ENCODE measurements at places on chromosomes 11 and 22.

DNA sequence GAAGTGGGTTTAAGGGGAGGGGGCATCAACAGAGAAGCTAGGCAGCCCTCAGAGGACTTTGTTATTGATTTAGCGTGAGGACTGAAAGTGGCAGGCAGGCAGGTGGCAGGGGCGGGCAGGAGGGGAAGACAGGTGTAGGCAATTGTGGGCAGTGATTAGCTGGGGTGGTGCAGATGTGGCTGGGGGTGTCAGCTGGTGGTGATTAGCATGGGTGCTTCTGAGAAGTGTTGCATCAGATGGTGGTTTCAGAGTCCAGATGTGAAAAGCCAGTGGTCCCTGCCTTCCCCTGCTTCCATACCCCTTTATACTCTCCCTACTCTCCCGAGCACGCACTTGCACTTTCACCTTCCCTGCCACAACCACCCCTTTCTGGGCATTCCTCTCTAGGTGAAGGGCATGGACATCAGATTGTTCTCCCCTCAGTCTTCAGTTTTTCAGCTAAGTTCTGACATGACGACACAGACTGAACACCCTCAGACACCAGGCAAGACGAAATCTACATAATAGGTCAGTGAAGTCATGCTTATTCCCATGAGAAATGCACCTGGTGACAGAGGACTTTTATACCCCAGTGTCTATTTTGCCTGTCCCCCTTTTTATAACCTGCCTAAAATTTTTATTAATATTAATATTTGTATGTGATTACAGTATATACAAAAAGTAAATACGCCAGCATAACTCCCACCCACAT is 435.7 kb upstream of the CADM1 start:
- no peak for DNase-seq

GRCh38 chr11:110935018-110935640 is 222.9 kb upstream of the ARHGAP20 start:
- DNase-seq, result no peak

GRCh38 chr11:33476945-33477606 is 219.9 kb downstream of the HIPK3 start:
- no peak for DNase-seq

DNA sequence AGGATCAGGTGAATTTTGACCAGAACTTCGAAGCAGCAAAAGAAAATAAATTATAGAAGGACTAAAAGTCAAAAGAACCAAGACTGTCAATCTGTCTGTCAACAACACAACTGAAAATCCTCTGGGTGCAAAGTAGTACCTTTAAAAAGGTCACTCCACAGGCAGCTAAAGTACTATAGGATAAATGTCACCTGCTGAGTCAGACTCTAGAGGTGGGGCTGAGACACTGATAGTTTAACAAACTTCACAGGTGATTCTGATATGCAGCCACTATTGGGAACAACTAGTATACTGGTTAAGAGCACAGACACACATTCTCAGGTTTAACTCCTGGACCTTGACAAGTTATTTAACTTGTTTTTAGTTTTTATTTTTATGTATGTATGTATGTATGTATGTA is 107.3 kb downstream of the FCHSD2 start:
- no peak for DNase-seq

DNA sequence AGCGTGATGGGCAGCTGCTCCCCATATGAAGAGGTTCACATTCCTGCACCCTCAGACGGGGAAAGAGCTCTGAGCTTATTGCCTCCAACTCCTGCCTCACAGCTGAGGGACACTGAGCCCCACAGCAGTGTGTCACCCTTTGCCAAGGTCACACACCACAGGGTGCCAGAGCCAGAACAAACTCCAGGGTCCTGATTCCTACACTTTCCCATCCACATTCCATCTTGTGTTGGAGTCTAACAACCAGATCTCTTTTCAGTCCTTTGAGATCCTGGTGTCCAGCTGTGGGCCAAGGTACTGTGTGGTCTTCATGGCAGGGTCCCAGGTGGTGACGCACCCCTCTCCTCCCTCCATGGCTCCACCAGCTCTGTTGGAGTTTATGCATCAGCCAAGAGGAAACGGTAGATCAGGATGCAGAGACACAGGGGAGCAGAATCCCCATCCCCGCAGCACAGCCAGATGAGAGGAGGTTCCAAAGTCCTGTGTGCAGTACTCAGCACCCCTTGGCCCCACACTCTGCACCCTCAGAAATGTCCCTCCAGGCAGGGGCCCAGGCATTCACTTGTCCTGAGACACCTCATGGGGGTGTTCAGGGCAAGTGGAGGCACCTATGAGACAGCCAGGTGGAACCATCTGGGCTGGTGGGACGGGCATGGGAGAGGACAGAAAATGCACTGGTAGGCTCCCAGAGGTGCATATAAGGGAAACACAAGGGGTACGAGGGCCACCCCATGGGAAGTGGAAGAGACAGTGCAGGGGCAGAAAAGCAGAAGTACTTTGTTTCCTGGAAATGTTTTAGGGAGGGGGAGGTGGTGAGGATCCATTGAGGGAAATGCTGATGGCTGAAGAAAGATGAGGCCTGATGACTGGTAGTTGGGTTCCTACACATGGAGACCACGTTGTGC is 32.6 kb upstream of the GNAZ start:
- DNase-seq, result no peak

- DNase-seq, result no peak
Observed at GRCh38 chr11:61172356-61172755, 11.1 kb upstream of the VPS37C start.

- DNase-seq, result no peak
Observed at GRCh38 chr11:61771195-61771894, 18.9 kb downstream of the MYRF start.

DNA sequence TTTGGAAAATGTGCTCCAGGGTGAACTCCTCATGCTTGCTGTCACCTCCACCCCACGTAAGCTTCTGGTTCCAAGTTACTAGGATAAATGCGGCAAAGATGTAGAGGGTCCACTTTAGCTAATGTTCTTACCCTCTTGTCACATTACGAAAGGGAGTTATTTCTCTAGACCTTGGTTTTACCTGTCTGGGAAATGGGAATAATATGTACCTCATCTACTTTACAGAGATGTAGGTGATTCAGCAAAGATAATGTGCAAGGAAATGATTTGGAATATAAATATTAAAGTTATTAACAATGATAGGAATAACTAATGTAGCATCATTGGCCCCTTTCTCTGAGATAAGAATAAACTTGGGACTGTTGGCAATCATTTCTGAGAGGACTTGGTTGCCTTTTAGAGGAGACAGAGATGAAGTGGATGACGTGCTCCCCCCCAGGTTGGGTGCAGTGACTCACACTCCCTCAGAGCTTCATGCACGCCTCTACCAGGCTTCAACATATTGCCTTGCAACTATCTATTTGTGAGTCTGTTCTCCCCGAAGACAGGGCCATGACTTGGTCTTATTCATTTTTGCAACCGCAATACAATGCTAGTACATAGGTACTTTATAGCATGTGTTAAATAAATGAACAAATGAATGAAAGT is 97.1 kb downstream of the ME3 start:
- no peak for DNase-seq

GRCh38 chr11:75233754-75234172 is 6.8 kb upstream of the TPBGL start:
- peak; percentile 44 for DNase-seq

DNA sequence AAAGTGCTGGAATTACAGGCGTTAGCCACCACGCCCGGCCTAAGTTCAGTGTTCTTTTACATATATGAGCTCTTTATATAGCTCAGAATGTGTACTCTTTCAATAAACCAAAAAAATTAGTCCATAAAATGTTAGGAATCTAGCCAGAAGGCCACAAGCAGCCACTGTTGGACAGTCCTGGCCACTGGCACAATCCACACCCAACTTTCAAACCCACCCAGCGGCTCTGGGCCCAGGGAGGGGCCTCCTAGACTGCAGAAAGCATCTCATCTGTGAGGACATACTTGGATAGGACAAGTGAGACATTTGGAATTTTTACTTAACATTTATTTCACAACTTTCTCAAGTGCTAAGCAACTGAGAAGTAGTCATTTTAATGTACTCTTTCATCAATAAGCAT is 6.4 kb downstream of the PACSIN2 start:
- no peak for DNase-seq

DNA sequence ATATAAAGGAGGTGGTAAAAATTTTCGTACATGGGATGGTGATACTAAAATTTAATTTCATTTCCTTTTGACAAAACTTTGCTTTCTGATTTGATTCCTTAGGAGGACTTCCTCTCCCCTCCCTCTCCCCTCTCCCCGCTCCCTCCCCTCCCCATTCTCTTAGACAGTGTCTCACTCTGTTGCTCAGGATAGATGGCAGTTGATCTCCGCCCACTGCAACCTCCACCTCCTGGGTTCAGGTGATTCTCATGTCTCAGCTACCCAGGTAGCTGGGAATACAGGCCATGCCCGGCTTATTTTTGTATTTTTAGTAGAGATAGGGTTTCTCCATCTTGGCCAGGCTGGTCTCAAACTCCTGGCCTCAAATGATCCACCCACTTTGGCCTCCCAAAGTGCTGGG is 15.9 kb downstream of the TRIM44 start:
- no peak for DNase-seq

DNA sequence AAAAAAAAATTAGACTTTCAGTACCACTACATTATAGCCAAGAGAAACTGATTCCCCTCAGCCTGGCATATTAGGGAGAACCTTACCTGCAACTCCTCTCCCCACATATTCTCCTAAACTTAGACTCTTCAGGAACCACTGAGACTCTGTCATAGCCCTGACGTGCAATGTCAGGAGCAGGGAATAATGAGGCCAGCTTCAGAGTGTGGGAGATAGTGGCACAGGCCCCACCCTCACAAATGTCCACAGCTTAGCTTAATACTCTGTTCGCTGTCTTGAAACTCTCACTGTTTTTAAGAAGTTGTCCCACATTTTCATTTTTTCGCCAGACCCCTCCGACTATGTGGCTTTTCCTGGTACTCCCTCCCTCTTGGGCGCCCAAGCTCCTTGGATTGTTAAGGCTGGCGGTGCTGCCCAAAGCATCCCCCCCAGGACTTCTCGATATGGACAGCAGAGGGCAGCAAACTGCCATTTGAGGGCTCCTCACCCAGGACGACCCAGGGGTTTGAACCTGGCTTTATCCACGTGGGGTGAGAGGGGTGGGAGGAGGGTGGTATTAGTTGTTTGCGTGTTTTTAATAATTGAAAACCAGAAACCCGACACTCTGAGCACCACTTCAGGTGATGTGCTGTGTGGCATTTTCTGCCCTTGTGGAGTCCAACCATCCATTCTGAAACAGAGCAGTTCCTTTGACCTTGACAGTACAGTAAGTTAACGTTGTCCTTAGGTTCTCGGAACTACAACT is 45.2 kb upstream of the RASSF10 start:
- DNase-seq, result peak; percentile 5

- DNase-seq, result no peak
Observed at GRCh38 chr11:12008790-12009616, 577 bp upstream of the DKK3 start.

GRCh38 chr22:30880181-30880601 is 88.4 kb downstream of the MORC2 start:
- DNase-seq, result no peak

DNA sequence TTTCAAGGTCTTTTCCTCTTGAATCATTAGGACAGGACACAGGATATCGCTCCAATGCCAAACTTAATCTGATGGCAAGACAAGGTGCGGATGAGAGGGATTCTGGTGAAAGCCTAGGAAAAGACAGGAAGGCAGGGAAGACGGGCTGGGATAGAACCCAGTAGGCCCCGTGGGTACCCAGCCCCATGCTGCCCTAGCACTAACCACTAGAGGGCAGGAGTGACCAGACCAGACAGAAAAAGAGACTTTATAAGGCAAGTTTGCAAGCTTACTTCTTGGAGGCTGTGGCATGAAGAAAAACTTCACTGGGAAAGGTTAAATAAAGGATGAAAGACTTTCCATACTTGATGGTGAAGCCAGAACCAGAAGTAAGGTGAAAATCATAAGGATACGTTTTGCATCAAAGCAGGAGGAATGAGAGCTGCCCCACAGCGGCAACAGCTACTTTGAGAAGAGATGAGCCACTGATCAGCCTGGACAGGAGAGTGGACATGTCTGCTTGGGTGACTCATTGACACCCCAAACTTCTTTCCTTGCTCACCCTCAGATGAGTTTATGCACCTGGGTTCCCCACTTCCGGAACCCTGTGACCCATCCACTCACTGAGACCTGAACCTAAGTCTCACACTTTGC is 39.8 kb downstream of the SYN3 start:
- DNase-seq, result no peak

DNA sequence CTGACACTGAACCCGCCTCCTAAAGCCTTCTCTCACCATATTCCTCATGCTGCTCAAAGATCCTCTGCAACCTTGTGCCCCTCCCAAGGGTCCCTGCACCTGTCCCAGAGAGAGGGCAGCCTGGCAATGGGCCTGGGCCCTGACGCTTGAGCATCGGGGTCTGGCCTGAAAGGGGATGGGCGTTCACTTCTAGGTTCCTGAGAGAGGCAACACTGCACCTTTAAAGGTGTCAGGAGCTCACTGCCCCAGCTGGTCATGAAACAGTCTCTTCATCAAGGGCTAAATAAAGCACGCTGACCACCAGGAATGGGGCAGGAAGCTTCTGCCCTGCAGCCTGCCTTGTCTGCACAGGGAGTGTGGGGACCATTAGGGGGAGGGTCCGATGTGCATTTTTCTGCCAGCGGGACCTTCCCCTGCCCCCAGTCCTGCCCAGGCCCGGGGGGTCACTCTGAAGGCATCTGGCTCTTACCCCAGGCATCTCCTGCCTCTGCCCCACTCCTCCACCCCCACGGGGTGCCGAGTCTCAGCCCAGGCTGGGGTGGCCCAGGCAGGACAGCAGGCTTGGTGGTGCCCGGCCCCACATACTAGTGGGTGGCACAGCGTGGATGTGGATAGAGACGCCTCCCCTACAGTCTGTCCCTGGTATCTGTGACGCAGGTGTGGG is 3.5 kb downstream of the C11orf21 start:
- DNase-seq, result no peak

DNA sequence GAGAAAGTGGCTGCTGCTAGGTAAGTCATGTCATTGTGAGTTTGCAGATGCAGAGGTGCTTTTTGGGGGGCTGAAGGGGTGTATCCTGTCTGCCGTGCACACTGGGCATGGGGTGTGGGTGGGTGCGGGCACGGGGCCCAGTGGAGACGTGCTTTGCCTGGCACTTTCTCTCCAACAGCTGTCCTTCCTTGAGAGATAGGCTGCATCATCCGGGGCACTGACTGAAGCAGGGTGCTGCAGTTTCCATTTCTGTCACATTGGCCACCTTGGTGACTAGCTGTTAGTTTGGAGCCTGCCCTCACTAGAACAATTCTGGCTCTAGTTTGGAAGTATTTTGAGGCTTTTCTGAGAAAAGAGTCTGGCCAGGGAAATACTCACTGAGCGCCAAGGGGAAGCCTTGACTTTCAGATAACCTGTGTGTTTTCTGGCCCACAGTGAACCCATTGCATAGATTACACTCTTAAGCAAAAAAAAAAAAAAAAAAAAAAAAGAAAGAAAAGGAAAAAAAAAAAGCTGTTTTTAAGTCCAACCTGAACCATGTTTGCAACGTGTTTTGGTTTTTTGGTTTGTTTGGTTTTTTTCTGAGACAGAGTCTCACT is 219.2 kb downstream of the NAV2 start:
- DNase-seq, result no peak

DNA sequence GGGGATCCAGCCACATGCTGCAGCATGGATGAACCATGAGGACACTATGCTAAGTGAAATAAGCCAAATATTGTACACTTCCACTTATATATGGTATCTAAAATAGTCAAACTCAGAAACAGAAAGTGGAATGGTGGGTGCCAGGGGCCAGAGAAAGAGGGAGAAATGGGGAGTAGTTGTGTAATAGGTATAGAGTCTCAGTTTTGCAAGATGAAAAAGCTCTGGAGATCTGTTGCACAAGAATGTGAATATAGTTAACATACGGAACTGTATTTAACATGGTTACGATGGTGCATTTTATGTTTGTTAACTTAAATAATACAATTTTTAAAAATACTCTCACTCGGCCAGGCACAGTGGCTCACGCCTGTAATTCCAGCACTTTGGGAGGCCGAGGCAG is 21.2 kb downstream of the GDPD5 start:
- no peak for DNase-seq
